Activated T-helper 2 cell treated with anti-CD3 and anti-CD28 coated beads, Interferon-gamma antibody, Interleukin-2, Interleukin-4, amounts not matched to agents 10 μg/mL and 5 μg/mL and 100 μg/mL, durations not matched to agents 14 hours and 24 hours and 36 hours (primary cell): ENCODE measurements at places on chromosomes 2 and 18.

GRCh38 chr2:12050396-12050795 lies 304.0 kb downstream of the LPIN1 start:
- H3K36me3 ChIP-seq = no peaks in the 10 kb centered on the region
- no peak overlapping the region for H3K27ac ChIP-seq
- H3K4me3 ChIP-seq = no peak overlapping the region
- no peak for DNase-seq

DNA sequence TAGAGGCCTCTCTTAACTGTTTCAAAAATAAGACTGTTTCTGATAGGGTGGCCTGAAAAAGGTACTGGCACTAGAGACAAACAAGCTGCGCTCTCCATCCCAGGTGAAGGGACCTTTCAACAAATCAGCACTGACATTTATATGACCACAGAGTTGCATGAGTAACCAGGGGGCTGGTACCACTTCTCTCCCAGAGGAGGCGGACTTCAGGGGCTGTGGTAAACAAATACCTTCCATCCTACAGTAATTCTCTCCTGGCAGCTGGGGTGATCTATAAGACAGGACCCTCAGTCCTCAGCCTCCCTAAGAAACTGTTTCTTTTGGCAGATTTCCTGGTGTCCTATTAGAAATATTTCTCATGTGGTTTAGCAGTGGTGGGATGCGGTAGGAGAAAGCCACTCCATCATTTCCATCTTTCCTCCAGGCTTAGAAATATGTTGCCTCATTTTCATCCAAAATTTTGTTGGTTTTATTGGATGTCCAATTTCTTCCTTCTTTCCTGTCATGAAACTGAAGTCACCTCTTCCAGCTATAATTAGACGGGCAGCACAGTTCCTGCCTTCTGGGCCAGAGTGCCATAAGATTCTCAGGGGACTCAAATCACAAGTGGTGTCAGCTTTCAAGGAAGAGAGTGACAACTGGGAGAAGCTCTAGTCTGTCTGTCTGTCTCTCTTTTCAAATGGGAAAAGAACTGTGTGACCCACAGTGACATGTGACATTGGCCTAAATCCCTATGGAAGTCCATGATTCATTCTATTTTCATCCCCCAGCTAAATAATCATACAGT lies 96.4 kb downstream of the CYRIA start:
- H3K4me3 ChIP-seq = no peak overlapping the region
- no peaks in the 10 kb centered on the region for H3K4me1 ChIP-seq
- H3K36me3 ChIP-seq = no peaks in the 10 kb centered on the region
- no peaks in the 10 kb centered on the region for H3K27me3 ChIP-seq
- H3K27ac ChIP-seq = no peak overlapping the region

GRCh38 chr2:25700221-25700660 lies 26.9 kb upstream of the DTNB start:
- H3K36me3 ChIP-seq = no peaks in the 10 kb centered on the region
- H3K4me1 ChIP-seq = peaks cover 2% of the 10 kb centered on the region
- no peak overlapping the region for H3K4me3 ChIP-seq
- no peaks in the 10 kb centered on the region for H3K27me3 ChIP-seq

DNA sequence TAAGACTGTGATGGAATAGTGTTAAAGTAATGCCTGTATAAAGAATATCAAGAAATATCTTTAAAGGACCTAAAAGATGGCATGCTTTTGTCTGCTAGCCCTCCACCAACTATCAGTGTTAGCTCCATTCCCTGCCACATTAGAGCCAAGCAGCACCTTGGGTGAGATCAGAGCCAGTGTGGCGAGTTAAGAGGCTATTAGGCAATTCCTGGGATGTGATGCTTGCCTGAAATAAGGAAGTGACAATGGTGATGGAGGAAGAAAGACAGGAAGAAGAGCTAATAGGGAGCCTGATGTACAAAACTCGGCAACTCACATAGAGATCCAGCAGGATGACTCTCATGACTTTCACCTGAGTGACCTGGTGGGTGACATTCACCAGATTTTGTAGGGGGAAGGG lies 143.5 kb downstream of the ZEB2 start:
- H3K27ac ChIP-seq = peak overlapping the region; percentile 26
- no peak for DNase-seq
- H3K4me1 ChIP-seq = peaks cover 77% of the 10 kb centered on the region
- peaks cover 6% of the 10 kb centered on the region for H3K36me3 ChIP-seq
- no peak overlapping the region for H3K4me3 ChIP-seq

- H3K4me1 ChIP-seq = peaks cover 3% of the 10 kb centered on the region
- H3K4me3 ChIP-seq = no peak overlapping the region
- peaks cover 27% of the 10 kb centered on the region for H3K36me3 ChIP-seq
- H3K27ac ChIP-seq = peak overlapping the region; percentile 56
- DNase-seq = no peak
Observed at GRCh38 chr2:74223941-74224770, 25.7 kb downstream of the MTHFD2 start.
